Kidney (tissue), 22 donors: ENCODE measurements at places on chromosomes 7 and 10. TPM values are rescaled to one million over a fixed set of nuclear protein-coding genes. Genes with fewer than 3 reads are reported as not detected.

The SLC29A4 gene
- total RNA-seq = 3.4 TPM

The OR13A1 gene
- total RNA-seq = not detected

The CCDC3 gene
- 33.5 TPM for total RNA-seq

DNA sequence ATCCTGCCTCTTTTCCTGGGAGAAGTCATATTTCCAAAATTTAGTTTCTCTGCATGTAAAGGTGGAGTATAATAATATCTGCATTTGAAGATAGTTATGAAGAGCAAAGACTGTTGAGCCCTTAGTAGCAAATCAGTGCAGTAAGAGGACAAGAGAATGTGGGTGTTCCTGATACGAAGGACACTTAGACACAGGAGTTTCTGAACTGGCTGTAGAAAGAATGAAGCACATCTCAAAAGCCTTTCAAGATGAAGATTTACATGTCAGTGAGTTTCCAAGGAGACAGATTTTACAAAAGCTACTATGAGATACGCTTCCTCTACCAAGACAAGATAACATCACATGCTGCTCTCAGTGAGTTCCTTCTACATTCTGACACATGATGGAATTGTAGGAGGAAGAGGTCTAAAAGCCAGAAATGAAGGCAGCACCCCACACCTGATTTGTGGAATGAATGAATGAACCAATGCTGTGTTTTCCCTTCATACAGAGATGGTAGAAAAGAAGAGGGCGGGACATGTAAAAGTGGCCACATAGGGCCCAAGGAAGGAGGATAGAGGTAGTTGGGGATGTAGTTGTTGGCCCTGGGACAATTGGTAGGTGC is 173.6 kb upstream of the PDE1C start:
- no peak overlapping the region for H3K4me3 ChIP-seq
- no peak overlapping the region for H3K27ac ChIP-seq
- DNase-seq = no peak
- no peaks in the 10 kb centered on the region for H3K4me1 ChIP-seq

DNA sequence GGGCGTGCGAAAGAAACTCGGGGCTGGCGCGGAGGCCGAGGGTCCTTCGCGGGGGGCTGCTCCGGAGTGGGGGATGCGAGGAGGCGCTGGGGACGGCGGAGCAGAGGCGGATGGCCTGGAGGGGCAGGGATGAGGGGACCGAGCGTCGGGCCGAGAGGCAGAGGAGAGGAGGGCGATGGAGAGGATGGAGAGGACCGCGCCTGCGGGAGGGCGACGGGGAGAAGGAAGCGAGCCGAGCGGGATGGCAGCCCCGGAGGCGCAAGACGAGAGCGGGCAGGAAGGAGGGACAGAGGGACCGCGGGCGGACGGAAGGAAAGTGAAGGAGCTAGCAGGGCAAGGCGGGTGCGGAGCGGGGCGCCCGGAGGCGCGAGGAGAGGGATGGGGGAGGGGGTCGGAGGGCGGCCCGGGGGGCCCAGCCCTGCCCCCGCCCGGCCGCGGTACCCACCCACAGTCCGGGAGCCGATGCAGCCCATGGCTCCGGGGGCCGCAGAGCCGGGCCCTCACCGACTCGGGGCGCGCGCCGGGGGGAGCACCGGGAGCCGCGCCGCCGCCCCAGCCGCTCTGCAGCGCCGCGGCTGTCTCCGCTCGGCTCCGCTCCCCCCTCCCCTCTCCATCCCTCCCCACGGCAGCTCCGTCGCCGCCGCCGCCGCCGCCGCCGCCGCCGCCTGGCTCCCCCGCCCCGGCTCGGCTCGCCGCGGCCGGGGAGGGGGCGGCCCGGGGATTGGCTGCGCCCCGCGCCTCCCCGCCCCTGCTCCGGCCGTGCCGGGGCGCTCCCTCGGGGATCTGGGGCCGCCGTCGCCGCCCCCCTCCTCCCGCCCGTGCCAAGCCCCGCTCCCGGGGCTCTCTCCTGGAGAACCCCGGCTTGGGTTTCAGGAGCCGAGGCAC is at the start of gene FAM131B:
TSS of gene FAM131B (minus strand) at position 583 of the 885 bp plus-strand sequence. CDS start at position 473, 110 bp downstream.
- no peak for DNase-seq
- no peaks in the 10 kb centered on the region for H3K36me3 ChIP-seq
- H3K4me1 ChIP-seq = peaks cover 2% of the 10 kb centered on the region
- H3K27me3 ChIP-seq = peaks cover 14% of the 10 kb centered on the region
- peak within 1 kb of the TSS; percentile 38 for H3K4me3 ChIP-seq

GRCh38 chr7:69953136-69954067 is 355.1 kb downstream of the AUTS2 start:
- DNase-seq = no peak
- H3K4me3 ChIP-seq = no peak overlapping the region
- H3K27ac ChIP-seq = no peak overlapping the region
- H3K4me1 ChIP-seq = no peaks in the 10 kb centered on the region

DNA sequence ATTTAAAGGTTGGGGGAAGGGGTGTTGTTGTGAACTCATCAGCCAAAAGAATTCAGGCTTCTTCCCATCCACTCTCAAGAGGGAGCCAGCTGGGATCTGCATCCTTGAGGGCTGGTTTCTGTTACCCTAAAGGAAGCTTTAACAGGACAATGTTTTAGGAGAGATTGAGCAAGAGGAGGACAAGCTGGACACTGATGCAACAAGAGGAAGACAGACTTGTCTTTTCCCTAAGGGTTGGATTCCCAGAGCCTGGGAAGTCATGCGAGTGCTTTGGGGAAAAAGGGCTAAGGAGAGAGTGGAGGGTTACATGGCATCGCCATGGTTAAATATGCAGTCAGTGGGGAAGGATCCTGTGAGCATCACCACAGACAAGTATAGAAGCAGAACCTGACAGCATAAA is 47.6 kb upstream of the PDE1C start:
- H3K36me3 ChIP-seq = no peaks in the 10 kb centered on the region
- H3K4me3 ChIP-seq = no peak overlapping the region
- no peak overlapping the region for H3K27ac ChIP-seq
- no peaks in the 10 kb centered on the region for H3K27me3 ChIP-seq
- no peaks in the 10 kb centered on the region for H3K4me1 ChIP-seq
- DNase-seq = no peak

- no peak for DNase-seq
- H3K36me3 ChIP-seq = no peaks in the 10 kb centered on the region
- H3K4me1 ChIP-seq = no peaks in the 10 kb centered on the region
- no peaks in the 10 kb centered on the region for H3K27me3 ChIP-seq
- H3K4me3 ChIP-seq = no peak overlapping the region
- H3K27ac ChIP-seq = no peak overlapping the region
These were observed 49.1 kb upstream of the EEPD1 start for GRCh38 chr7:36103837-36104561.

GRCh38 chr10:42177077-42177792 is 461.1 kb downstream of the ZNF33B start:
- no peak overlapping the region for H3K27ac ChIP-seq
- DNase-seq = peak; percentile 6
- no peaks in the 10 kb centered on the region for H3K4me1 ChIP-seq
- no peaks in the 10 kb centered on the region for H3K27me3 ChIP-seq

DNA sequence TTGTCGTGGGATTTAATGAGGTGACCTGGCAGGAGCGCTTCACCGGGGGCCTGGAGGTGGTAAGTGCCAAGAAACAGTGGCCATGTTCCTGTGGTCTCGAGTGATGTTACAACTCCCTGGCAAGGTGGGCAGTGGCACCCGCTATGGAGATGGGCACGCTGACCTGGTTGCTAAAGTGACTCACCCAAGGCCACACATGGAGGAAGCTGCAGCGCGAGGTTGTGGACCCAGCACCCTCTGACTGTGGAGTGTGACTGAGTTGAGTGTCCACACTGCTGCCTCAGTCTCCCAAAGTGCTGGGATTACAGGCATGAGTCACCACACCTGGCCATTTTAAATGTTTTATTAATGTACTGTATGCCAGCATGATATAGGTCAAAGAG is 73.2 kb downstream of the RGS10 start:
- no peaks in the 10 kb centered on the region for H3K27me3 ChIP-seq
- H3K36me3 ChIP-seq = no peaks in the 10 kb centered on the region
- H3K27ac ChIP-seq = no peak overlapping the region
- H3K4me1 ChIP-seq = no peaks in the 10 kb centered on the region

- no peak overlapping the region for H3K4me3 ChIP-seq
- DNase-seq = no peak
- H3K27me3 ChIP-seq = no peaks in the 10 kb centered on the region
- H3K36me3 ChIP-seq = no peaks in the 10 kb centered on the region
- no peak overlapping the region for H3K27ac ChIP-seq
These were observed 126.8 kb downstream of the TPK1 start for GRCh38 chr7:144709066-144709465.
